Kidney capillary endothelial cell (primary cell): ENCODE measurements at places on chromosomes 16 and 17.

GRCh38 chr17:37662353-37662752, 19.1 kb upstream of the DDX52 start:
- DNase-seq: no peak

GRCh38 chr16:85954927-85955519, 56.1 kb downstream of the IRF8 start:
- no peak for DNase-seq

- no peak for DNase-seq
These were observed 6.6 kb downstream of the SEC14L1 start for GRCh38 chr17:77147357-77147801.

- no peak for DNase-seq
These were observed 75.0 kb downstream of the USP22 start for GRCh38 chr17:20967776-20968175.

- no peak for DNase-seq
These were observed 221.9 kb downstream of the ZFHX3 start for GRCh38 chr16:72825912-72826621.

DNA sequence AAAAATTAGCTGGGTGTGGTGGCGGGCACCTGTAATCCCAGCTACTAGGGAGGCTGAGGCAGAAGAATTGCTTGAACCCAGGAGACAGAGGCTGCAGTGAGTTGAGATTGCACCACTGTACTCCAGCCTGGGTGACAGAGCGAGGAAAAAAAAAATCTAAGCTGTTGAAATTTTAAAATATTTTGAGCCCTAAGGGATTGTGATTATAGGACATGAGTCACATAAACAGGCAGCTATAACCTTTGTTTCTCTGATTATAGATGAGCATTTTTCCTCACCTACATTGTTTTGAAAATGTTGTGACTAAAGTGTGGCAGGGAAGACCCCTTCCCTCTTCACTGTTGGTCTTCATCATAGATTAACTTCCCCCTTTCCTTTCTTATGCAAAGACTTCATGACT, 135.5 kb downstream of the MGAT5B start:
- DNase-seq: no peak

DNA sequence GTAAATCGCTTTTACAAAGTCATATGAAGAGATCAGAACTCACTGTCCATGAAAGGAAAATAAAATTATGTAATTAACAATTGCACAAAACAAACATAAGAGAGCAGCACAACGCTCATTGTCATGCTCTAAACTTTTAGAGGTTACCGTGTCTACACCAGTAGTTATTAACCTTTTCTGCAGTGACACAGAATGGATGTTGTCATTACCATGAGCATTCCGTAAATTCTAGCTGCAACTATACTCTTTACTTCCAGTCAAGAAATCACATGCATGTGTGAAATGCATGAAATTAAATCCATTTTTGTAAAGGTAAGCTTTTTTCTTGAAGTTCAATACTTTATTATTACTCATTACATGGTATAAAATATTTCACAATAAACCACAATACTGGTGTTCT, 38.2 kb downstream of the USP32 start:
- no peak for DNase-seq

- peak; percentile 93 for DNase-seq
These were observed 6.3 kb upstream of the MMP28 start for GRCh38 chr17:35801583-35802224.

GRCh38 chr16:82899731-82900450, 273.1 kb downstream of the CDH13 start:
- DNase-seq: no peak

GRCh38 chr16:50469121-50469743, 79.0 kb upstream of the NKD1 start:
- no peak for DNase-seq

DNA sequence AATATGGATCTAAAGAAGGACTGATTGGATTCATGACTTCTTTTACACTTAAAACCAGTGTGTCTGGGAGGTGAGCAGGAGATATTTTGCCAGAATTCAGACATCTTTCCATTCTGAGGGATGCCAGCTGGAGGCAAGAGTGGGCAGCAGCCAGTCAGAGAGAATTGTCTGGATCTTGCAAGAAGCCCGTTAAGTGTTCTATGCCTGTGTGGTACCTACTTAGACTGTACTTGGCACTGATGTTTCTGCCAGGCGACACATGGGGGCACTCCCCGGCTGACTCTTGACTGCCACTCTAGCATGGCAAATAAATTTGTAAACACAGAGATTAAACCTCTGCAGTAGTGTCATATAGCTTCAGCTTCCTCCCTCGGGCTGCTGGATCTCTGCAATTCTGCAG, 247.7 kb downstream of the UTP18 start:
- DNase-seq: no peak

- no peak for DNase-seq
These were observed 45.8 kb downstream of the TENT4B start for GRCh38 chr16:50198802-50199403.

GRCh38 chr16:23448392-23448791, 4.6 kb downstream of the COG7 start:
- DNase-seq: no peak

GRCh38 chr16:70678898-70679670, 6.8 kb downstream of the MTSS2 start:
- DNase-seq: no peak

DNA sequence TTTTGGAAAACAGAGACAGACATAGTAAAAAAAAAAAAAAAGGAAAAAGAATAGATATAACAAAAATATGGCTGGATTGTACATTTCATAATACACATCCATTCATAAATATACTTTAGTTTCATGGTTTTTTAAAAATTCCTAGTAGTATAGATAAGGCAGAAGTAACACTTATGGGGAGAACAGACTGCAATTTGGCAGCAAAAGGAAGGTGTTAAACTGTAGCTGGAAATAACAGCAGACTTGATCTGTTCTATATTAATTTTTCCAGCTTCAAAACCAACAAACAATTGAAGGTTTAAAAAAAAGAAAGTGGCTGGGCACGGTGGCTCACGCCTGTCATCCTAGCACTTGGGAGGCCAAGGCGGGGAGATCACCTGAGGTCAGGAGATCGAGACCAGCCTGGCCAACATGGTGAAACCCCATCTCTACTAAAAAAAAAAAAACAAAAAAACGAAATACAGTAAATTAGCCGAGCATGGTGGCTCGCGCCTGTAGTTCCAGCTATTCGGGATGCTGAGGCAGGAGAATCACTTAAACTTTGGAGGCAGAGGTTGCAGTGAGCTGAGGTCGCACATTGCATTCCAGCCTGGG, 191.8 kb downstream of the SPECC1 start:
- no peak for DNase-seq

GRCh38 chr17:62860962-62861873, 53.1 kb upstream of the MARCHF10 start:
- no peak for DNase-seq

GRCh38 chr17:64129765-64130558, at the start of gene ERN1:
TSS of gene ERN1 (minus strand) at chr17:64130144. CDS start at chr17:64130029, 115 bp downstream.
- DNase-seq: peak; percentile 89

- DNase-seq: no peak
These were observed 5.4 kb upstream of the CNGB1 start for GRCh38 chr16:57976331-57976796.

GRCh38 chr16:56931271-56931891, 561 bp upstream of the HERPUD1 start:
- DNase-seq: no peak

- DNase-seq: no peak
These were observed 235.6 kb upstream of the MAF start for GRCh38 chr16:79836144-79836543.
